ENCODE measurements at places on chromosomes 4 and X. TPM values are rescaled to one million over a fixed set of nuclear protein-coding genes. Genes with fewer than 3 reads are reported as not detected.

DNA sequence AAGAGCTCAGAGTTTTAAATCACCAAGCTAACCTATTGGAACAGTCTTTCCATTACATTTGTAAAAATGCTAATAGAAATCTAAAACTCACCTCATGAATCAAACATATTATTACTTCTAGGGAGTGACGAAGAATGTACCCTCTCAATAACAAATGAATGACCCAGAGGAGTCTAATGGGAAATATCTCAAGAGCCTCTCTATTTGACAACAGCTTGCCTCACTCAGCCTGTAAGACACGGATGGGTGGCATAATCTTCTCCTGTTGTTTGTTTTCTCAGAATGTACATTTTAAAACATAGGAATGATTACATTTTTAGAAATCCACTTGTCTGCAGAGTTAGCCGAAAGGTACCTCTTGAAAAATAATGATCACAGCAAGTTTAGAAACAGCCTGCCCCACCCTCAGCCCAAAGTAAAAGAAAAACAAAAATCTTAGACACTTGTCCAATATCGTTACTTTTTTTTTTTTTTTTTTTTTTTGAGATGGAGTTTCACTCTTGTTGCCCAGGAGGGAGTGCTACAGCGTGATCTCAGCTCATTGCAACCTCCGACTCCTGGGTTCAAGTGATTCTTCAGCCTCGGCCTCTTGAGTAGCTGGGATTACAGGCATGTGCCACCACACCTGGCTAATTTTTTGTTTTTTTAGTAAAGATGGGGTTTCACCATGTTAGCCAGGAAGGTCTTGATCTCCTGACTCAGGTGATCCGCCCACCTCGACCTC lies 183.6 kb upstream of the FTHL17 start:
- H3K36me3 ChIP-seq, result no peaks in the 10 kb centered on the region
- no peaks in the 10 kb centered on the region for H3K27me3 ChIP-seq
- H3K4me1 ChIP-seq, result no peaks in the 10 kb centered on the region
- DNase-seq, result no peak

DNA sequence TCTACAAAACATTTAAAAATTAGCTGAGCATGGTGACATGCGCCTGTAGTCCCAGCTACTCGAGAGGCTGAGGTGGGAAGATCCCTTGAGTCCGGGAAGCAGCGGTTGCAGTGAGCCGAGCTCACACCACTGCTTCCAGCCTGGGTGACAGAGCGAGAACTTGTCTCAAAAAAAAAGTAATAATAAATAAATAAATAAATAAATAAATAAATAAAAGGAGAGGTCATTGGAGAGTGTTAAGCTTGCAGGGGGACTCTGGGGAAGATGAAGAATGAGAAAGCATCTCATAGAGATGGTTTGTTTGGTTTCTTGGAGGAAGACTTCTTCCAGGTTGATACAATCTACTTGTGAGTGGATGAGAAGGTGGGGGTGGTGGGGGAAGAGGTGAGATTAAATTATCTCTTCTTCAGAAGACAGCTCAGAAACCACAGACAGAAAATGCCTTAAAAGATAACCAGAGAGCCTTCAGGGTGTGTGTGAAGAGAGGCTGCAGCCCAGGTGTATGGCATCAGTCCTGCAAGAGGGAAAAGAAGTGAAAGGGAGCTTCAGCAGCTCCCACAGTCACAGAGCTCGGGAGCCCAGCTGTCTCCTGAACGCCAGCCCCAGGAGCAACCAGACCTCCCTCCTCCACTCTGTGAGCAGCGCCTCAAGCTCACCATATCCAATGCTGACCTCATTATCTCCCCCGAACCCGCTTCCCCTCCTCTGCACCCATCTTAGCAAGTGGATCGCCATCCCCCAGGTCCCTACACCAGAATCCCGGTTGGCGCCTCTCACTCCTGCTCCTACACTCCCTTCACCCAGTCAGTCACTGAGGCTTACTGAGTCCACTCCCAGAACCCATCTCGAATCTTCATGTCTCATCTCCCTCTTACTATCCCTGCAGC lies 48.2 kb downstream of the RBM47 start:
- DNase-seq, result no peak
- no peaks in the 10 kb centered on the region for H3K36me3 ChIP-seq
- H3K27ac ChIP-seq, result peak overlapping the region; percentile 74
- peaks cover 28% of the 10 kb centered on the region for H3K4me1 ChIP-seq

DNA sequence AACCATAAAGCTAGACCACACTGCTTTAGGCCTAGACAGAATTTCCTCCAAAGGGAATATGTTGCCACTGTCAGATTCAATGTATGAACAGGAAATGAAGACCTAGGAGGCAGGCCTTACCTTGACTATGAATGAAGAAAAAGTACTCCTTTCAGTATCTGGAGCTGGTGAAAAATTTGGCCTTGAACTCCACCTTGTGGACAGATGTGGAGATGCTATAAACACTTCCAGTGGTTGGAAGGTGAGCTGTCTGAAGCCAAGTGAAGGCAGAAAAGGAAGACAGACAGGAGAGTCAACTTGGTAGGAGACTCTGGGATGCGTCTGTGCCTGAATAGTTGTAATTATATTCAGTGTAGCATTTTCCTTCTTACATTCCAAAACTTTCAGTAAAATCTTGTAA lies 17.2 kb downstream of the SPIN3 start:
- no peaks in the 10 kb centered on the region for H3K4me1 ChIP-seq
- H3K27me3 ChIP-seq, result no peaks in the 10 kb centered on the region
- no peak overlapping the region for H3K27ac ChIP-seq
- peak; percentile 64 for DNase-seq

- H3K27ac ChIP-seq, result no peak overlapping the region
- H3K36me3 ChIP-seq, result 0 out of 2 replicates have a peak, but pooled peaks cover 6% of the 10 kb centered on the region
- no peak for DNase-seq
- no peak overlapping the region for H3K4me3 ChIP-seq
- peaks cover 4% of the 10 kb centered on the region for H3K4me1 ChIP-seq
- H3K27me3 ChIP-seq, result no peaks in the 10 kb centered on the region
Measured at GRCh38 chr4:86403575-86403974, 43.7 kb upstream of the MAPK10 start.

CT45A10 gene
- not detected for total RNA-seq

DNA sequence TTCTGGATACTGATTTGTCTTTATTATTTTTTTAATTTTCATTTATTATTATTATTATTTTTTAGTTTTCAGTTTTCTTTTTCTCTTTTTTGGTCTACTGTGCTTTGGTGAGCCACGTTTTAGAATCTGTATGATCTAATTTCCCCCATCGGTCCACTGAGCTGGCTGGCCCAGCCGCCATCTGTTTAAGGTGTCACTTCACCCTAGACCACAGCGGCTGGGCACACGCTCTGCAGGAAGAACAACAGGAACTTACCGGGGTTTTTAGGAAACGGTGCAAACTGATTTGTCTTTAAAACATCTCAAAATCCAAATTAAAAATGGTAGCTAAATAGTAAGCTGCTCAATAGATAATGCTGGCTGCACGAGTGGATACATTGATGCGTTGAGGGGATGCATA lies 48.8 kb upstream of the AMOT start:
- H3K4me1 ChIP-seq, result no peaks in the 10 kb centered on the region
- H3K27me3 ChIP-seq, result no peaks in the 10 kb centered on the region
- no peaks in the 10 kb centered on the region for H3K36me3 ChIP-seq

DNA sequence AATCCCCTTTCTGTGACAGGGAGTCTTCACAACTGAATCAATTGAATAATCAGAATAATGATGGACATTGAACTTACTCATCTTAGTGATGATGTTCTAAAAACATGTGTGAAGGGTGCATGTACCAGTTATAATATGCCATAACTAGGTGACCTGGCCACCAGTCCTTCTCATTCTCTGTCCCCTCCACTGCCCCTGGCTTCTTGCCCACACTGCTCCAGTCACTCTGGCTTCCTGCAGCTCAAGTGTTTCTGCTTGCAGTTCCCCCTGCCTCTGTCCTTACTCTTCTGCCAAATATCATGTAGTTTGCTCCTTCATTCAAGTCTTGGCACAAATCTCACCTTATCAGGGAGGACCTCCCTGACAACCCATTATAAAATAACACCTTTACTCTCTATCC lies 168.1 kb upstream of the SLC7A11 start:
- H3K4me3 ChIP-seq, result no peak overlapping the region
- DNase-seq, result no peak
- no peak overlapping the region for H3K27ac ChIP-seq
- no peaks in the 10 kb centered on the region for H3K36me3 ChIP-seq
- peaks cover 8% of the 10 kb centered on the region for H3K4me1 ChIP-seq

DNA sequence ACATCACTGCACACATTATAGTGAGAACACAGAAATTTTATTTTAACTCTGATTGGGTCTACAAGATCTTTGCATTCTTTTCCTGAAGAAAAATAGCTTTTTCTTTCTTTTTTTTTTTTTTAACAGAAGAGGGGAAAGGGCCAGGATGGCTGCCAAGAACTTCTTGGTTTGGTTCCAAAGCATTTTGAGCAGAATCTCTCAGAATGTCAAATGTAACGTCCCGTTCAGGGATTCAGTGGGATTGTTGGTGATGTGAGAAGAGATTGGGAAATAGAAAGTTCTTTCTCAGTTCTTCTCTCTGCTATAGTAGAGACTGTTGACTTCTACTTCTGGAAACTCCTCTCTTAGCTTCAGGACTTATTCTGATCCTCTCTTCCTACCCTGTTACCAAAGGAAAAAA lies 70.9 kb upstream of the CBR4 start:
- no peaks in the 10 kb centered on the region for H3K27me3 ChIP-seq
- no peaks in the 10 kb centered on the region for H3K36me3 ChIP-seq
- no peak overlapping the region for H3K4me3 ChIP-seq
- no peaks in the 10 kb centered on the region for H3K4me1 ChIP-seq
- no peak for DNase-seq

ITGB1BP2 gene
- total RNA-seq, result 3.2 TPM

All from GM23338 (cell line).